Stimulated activated CD4-positive, alpha-beta T cell treated with anti-CD3 and anti-CD28 coated beads, Interleukin-12 subunit alpha, Interleukin-12 subunit beta, amount 100 ng/mL, for 48 hours (primary cell): ENCODE measurements at places on chromosomes 2 and 18.

DNA sequence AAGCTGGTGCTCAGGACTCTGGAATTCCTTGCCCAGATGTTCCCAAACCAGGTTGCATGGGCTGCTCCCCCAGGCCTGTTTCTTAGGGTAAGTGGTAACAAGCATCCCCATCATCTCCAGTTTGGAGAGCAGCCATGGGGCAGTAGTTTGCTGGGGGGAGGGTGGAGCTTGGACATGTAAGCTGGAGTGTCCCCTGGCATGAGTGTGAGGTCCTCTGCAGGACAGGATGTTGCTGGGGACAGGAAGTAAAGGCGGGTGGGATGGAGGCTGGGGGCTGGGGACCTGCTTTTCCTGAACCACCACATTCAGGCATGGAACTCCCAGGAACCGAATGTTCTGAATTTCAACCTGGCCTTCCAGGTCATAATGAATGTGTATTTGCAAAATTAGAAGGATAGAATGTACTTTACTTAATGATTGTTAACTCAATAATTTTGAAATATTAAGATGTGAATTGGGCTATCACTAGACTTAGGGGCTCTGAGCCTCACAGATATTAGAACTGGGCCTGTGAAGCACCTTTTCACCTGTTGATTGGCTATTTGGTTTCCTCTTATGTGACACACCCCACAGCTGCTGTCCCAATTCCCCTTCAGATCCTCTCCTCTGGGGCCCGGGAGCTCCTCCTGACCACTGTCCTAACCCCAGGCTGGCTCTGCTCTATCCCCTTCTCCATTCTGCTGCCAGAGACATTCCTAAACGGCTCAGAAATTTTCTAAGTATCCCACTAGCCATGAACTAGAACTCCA, 66.4 kb upstream of the EPAS1 start:
- DNase-seq: no peak

DNA sequence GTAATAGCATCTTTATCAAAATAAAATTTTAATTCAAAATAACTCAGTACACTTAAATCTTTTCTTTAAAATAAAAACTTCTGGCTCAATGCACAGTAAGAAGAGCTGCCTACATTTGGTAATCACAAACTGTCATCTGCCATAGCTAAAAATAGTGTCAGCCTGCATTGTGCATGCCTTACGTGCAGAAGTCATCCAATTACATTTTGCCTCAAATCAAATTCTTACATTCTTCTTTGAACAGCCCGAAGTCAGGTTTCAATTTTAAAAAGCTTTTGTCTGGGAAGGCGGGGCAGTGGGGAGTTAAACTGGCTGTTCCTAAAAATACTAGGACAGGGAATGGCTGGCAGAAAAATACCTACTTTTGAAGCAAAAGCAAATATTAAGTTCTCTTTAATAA, 51.1 kb downstream of the RTN4 start:
- no peak for DNase-seq

DNA sequence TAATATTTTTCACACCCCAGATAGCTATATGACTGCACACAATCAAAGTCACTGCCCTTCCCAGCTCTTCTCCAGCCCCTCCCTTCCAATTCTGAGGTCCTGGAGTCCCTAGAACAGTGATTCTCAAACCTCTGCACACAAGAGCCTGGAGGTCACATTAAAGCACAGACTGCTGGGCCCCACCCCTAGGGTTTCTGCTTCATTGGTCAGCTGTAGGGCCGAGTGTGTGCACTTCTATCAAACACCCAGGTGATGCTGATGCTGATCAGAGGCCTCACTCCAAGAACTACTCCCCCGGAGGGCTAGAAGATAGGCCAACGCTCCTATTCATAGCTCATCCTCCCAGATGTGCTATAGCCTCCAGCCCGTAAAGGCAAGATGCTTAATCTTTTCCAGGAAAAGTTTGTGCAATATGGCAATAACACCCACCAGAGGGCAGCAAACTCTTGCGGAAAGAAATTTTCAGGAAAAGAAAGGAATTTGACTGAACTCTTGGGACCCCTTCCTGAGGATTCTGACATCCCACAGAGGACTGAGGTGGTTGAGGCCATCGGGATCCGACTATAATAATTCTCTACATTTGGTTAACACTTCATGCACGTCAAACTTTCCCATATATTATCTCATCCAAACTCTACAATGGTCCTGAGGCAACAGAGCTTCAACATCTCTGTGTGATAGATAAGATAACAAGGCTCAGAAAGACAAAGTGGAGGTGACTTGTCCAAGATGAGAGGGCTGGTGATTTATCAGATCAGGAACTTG, 194.2 kb upstream of the PKDCC start:
- DNase-seq: no peak

- no peak for DNase-seq
Measured at GRCh38 chr2:240982821-240983281, 15.6 kb upstream of the SNED1 start.

DNA sequence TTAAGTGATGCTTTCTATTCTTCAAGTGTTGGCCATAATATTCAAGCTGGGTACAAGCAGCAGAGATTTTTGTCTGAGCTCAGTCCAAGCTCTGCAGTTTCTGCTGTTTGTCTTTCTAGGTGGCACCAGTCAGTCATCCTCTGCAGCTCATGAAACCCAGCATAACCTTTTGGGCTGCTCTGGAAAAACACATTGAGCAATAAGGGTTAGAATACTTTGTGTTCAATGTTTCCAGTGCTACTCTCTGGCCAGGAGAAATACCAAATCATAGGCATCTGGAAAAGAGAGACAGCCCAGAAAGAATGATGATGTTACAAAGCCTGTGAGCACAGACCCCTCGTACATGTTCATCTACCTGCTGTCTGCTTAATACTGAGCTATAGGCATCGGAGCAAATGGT, 19.5 kb upstream of the WIPF1 start:
- no peak for DNase-seq

DNA sequence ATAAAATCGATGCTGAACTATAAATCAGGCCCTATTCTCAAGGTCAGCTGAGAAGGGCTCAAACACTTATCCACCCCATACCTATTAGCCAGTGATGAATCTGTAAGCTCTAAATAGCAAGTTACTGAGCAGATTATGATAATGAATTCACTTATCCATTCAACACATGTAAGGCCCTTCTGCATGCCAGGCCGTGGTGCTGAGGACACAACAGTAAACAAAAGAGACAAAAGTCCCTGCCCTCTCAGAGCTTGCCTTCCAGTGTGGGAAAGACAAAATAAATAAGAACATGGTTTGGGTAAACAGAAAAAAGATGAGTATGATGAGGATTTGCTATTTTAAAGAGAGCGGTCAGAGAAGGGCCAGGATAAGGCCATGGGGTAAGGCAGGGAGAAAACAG, 11.7 kb downstream of the TTC32 start:
- no peak for DNase-seq

- no peak for DNase-seq
Measured at GRCh38 chr2:144571770-144572169, 51.9 kb upstream of the ZEB2 start.

DNA sequence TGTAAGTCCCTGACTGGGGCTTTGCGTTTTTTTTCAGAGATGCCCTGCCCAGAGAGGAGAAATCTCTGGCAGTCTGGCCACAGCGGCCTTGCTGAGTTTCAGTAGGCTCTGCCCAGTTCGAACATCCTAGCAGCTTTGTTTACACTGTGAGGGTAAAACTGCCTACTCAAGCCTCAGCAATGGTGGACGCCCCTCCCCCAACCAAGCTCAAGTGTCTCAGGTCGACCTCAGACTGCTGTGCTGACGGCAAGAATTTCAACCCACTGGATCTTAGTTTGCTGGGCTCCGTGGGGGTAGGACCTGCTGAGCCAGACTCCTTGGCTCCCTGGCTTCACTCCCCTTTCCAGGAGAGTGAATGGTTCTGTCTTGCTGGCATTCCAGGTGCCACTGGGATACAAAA, 31.7 kb downstream of the L3MBTL4 start:
- DNase-seq: no peak

DNA sequence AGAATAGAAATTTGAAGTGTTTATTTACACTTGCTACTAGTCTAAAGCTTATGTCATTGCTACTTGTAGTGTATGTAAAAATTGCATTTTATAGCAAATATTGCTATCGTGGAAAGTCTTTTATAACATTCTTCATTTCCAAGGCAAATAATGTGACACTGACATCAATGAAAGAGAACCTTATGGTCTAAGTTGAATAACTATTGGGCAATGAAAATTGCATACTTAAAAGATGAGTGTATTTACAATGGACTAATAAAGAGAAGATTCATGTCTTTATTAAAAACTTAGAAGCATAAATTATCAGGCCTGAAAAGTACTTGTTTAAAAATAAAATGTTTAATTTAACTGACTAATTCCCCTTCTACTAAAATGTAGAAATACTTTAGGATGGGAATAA, 82.2 kb downstream of the LRP1B start:
- no peak for DNase-seq

- no peak for DNase-seq
Measured at GRCh38 chr2:6800553-6800952, 65.2 kb downstream of the CMPK2 start.

DNA sequence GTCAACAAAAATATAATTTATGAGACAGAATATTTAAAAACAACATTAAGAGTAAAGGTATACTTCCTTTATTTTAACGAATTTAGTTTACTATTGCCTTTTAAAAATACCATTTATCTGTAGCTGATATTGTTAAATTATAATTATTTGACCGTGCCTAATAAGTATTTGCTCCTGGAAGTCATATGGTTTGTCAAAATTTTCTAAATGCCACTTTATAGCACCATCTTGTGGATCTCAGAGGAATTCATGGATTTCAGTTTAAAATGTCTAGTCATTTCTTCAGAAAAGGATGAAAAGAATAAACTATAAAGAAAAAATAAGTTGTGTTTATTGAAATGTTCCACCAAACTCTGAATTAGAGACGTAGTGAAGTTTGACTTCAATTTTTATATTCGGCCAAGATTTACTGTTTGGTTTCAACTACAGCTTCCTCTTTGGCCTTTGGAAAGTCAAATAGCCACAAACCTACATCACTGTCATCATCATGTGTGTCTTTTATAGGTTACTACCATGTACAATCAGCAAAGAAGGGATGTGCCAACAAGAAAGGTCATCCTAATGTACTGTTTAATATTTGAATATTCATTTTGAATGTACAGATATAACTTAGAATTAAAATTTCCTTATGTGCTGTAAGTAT, 10.3 kb upstream of the FTCDNL1 start:
- DNase-seq: no peak

DNA sequence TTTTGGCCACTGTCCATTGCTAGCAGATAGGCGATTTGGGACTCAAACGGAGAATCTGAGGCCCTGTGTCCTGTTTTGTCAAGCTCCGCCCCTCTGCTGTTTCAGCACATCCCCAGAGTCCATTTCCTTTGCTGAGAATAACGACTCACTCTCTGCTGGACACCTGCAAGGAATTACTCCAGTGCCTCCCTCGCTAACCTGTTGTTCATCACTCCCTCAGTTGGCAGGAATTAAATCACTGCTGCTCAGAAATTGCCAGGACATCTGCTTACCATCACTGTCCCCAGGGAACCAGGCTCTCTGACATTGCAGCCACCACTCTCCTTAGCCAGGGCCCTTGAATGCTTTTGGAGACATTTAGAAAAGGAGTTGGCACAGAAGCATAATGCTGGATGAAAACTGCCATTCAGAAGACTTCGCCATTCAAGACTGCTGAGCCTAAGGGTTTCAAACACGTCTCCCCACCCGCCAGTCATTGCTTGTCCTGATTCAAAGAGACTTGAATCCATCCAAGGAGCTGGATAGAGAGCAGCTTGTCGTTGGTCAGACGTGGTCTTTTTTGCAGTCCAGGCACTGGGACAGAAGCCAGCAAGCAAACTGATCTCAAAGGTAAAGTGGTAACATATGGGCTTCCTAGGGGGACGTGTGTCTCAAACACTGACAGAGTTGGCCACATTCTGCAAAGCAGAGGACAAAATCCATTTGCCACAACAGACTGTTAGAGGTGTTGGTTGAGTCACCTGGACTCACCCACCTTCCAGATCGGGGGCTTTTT, 155.3 kb downstream of the UXS1 start:
- no peak for DNase-seq

- no peak for DNase-seq
Measured at GRCh38 chr2:96869822-96870625, at the start of gene SEMA4C. TSS of gene SEMA4C (minus strand) at chr2:96870080. CDS start at chr2:96867886, 2,194 bp downstream.

DNA sequence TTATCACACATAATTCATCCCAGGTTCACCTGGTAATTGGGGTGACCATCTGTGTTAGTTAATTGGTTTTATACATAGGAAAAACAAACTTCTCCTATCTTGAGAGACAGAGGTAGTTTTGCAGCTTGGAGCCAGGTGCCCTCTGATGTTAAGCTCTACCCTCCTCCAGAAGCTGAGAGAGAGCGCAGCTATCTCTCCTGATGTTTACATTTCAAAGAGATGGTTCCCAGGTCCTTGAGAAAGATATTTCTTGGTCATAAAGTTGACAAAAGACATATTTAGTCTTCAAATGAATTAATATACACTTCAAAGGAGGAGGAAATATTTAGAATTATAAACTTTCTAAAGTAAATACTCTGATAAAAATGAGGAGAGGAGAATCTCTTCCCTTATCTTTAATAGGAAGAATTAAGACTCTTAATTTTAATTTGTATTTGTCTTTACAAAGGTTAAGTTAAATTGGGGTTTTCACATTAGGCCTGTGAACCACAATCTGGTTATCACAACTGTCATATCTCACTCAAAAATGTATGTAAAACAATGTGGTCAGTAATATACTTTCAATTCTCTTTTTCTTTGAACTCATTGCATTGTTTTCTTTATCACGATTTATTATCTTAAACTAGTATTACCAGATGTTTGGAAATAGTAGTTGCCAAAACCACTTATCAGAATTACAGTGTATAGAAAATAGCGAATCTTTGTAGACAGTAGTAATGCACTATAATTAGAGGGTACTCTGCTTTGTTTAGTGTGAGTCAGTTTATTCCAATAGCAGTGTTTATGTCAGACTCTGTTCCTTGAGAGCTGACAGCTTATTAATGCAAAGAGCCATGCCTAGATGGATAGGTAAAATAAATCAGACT, 26.8 kb downstream of the SERPINB4 start:
- no peak for DNase-seq

DNA sequence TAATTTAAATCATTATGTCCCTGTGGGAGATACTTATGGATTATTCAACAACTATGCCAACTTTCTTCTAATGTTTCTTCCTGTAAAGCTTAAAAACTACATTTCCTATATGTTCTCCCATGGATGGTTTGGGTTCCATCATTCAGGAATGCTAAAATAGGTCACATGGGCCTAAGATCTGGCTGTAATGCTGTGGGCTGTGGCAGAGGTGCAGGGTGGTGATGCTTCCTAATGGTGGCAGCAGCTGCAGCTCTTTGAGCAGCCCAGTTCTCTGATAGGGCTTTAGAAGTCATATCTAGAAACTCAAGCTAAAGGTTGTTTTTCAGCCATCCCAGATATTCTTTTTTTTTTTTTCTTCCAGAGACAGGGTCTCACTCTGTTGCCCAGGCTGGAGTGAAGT, 266.1 kb downstream of the ZNF385B start:
- DNase-seq: no peak

- no peak for DNase-seq
Measured at GRCh38 chr2:85976106-85976920, 87.5 kb upstream of the ST3GAL5 start.

DNA sequence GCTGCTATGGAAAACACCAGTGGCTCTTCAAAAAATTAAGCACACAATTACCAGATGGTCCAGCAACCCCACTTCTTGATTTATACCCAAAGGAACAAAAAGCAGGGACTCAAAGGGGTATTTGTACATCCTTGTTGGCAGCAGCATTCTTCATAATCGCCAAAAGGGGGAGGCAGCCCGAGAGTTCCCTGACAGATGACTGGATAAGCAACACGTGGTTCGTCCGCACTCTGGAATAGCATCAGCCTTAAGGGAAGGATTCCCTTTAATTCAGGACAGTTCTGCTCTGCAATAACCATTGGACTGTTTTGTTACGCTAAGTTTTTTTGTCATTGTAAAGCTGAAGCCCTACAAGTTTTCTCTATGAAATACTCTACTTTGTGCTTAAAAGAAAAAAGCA, 76.7 kb upstream of the TWIST2 start:
- no peak for DNase-seq
